ENCODE measurements at places on chromosomes 12 and 14. TPM values are rescaled to one million over a fixed set of nuclear protein-coding genes. Genes with fewer than 3 reads are reported as not detected.

Gene TOMM20L
- total RNA-seq = not detected

Gene NUAK1
- 7.5 TPM for total RNA-seq

Gene HOXC11
- total RNA-seq = not detected

Gene ADAM21
- total RNA-seq = 0.87 TPM

Gene C3AR1
- total RNA-seq = 1.9 TPM

Gene PTHLH
- 0.87 TPM for total RNA-seq

Gene SLC38A4
- not detected for total RNA-seq

Gene SUOX
- total RNA-seq = 15.9 TPM

Gene ZNF705A
- total RNA-seq = not detected

Gene CCND2
- 3.2 TPM for total RNA-seq

Gene P2RX7
- total RNA-seq = not detected

Gene FIGNL2
- total RNA-seq = 0.10 TPM

Gene KSR2
- total RNA-seq = not detected

Gene OR10G3
- total RNA-seq = not detected

Gene COL2A1
- total RNA-seq = 0.02 TPM

Gene APOLD1
- 2.8 TPM for total RNA-seq

Gene MSI1
- 0.40 TPM for total RNA-seq

Gene OR11H12
- not detected for total RNA-seq

Gene SLC22A17
- 5.5 TPM for total RNA-seq

Gene KRT2
- not detected for total RNA-seq

Gene FAM181A
- total RNA-seq = not detected

Gene LGR5
- 0.10 TPM for total RNA-seq

Gene NOPCHAP1
- total RNA-seq = 14.8 TPM

Gene RERGL
- total RNA-seq = not detected

Gene SINHCAF
- 41.9 TPM for total RNA-seq

Gene FLRT2
- 6.7 TPM for total RNA-seq

Gene ARHGEF40
- 18.8 TPM for total RNA-seq

Gene EID3
- total RNA-seq = 1.4 TPM

Gene SLC16A7
- total RNA-seq = not detected

Gene RAB21
- 33.2 TPM for total RNA-seq

Gene PPP1CC
- total RNA-seq = 186 TPM

Measured in HT1080 (cell line).